ENCODE measurements at places on chromosomes 11 and 22.

GRCh38 chr11:62344210-62344609 is 7.0 kb downstream of the ASRGL1 start:
- no peak for DNase-seq

DNA sequence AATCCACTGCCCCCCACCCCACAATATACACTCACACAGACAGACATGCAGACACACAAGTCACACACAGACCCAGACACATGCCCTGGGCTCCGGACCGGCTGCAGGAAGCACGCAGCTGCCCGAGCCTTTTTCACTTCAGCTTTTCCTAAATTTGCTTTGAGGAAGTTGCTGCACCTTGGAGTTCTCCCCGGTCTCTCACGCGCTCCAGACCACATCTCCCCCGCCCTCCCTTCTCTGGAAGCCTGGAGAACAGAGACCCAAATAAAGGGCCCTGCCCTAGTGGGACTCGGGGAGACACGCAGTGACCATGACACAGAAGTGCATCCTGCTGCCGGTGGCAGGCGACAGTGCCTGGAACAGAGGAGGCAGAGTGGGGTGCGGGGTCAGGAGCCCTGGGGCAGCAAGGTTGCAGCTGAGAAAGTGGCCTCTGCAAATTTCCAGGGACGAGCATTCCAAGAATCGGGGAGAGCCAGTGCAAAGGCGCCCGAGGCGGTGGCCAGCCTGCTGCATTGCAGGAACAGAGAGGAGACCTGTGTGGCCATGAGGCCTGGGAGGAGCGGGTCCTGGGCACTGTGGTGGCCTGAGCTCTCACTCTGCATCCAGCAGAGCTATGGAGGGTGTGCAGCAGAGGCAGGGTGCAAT is 19.1 kb downstream of the RPL3 start:
- DNase-seq = no peak

- DNase-seq = no peak
Measured at GRCh38 chr22:43811777-43812148, 342 bp downstream of the EFCAB6 start.

DNA sequence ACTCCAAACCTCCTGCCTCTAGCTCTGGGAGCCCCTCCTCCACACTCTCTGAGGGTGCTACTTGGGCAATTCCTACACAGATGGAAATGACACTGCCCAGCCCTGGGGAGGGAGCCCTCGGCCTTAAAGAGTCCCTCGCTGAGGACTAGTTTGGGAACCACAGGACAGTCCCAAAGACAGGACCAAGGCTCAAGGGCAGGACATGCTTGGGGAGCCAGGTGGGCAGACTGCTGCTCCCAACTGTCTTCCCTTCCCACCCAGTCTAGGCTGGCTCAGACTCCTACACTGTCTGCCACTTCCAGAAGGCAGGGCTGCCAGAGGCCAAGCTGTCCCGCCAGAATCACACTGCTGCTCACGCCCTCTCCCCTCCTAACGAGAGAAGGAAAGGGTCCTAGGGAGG is 9.8 kb downstream of the ARRB1 start:
- no peak for DNase-seq

GRCh38 chr11:47715082-47715669 is at the start of gene AGBL2:
Gene AGBL2 (minus strand): TSS chr11:47715369. CDS start chr11:47714650, 719 bp downstream.
- DNase-seq = no peak

DNA sequence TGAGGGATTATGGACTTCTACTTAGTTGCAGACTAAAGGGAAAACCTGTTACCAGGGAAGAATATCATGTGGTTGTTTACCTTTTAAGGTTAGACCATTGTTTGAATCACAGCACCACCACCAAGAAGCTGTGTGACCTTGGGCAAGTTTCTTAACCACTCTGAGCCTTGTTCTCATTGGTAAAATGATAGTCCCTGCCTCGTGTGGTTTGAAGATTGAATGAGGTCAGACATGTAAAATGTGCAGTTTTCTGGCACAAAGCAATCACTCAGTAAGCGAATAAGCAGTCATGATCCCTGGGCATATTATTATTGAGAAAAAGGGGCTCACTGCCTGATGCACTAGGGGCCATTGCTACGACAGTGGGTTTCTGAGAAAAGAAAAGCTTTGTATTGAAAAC is 28.3 kb downstream of the MOV10L1 start:
- DNase-seq = no peak

DNA sequence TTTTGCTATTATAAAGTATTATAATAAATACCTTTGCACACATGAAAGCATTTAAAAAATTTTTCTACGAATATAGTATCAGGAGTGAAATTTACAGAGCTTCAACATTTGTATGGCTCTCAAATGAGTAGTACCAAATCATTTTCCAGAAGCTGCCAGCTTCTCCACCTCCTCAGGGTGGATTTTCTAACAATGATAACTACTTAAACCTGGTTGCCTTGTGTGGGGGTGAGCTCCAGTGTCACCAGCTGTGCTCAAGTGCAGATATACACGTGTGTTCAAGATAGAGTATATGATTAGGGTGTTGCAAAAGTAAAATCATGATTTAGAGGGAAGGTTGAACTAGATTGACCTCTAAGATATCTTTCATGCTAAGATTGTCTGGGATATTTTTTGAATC is 48.2 kb downstream of the HORMAD2 start:
- DNase-seq = no peak

- DNase-seq = peak; percentile 90
Measured at GRCh38 chr11:86160541-86161149, 83.9 kb upstream of the EED start.

GRCh38 chr11:12126344-12127019 is 16.1 kb downstream of the MICAL2 start:
- DNase-seq = peak; percentile 57

GRCh38 chr11:7532405-7533145 is 18.8 kb downstream of the PPFIBP2 start:
- no peak for DNase-seq

Data from epithelial cell of prostate (primary cell).